ENCODE measurements at places on chromosomes 4 and X.

DNA sequence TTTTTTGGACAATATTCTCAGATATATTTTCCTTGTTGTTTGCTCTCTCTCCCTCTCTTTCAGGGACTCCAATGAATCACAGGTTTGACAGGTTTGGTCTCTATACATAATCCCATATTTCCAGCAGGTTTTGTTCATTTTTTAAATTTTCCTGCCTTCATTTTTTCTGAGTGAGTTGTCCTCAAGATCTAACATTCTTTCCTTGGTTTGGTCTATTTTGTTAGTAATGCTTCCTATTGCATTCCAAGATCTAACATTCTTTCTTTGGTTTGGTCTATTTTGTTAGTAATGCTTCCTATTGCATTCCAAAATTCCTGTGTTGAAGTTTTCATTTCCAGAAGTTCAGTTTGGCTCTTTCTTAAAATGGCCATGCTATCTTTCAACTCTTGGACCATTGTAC, 45.3 kb upstream of the ZMAT1 start:
- DNase-seq: no peak

DNA sequence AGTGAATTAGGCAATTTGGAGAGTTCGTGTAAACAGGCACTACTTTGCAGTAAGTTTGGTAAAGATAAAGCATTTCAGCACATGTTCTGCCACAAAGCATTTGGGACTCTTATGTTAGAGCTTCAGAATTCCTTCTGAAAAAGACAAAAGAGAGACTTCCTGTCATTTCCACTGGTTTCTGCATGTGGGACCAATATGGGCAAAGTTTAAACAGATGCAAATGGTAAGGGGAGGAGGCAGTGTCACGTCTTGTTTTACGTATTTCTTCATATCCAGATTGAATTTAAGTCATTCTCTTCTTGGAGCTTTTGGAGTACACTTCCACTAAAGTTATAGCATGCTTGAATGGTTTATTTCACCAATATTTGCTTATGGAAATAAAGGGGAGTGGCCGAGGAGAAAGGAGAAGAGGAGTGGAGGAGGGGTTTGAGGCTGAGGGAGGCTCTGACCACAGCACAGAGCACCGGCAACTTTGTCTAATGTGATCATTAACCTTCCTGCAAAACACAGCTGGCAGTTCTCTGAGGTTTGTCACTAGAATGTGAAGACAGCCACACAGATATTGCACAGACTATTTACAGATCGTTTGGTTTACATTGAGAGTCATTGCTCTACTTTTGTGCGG, at the start of gene APELA:
APELA (plus strand) TSS at position 479 of the 625 bp plus-strand sequence. CDS start 154 bp downstream, outside the sequence.
- no peak for DNase-seq

DNA sequence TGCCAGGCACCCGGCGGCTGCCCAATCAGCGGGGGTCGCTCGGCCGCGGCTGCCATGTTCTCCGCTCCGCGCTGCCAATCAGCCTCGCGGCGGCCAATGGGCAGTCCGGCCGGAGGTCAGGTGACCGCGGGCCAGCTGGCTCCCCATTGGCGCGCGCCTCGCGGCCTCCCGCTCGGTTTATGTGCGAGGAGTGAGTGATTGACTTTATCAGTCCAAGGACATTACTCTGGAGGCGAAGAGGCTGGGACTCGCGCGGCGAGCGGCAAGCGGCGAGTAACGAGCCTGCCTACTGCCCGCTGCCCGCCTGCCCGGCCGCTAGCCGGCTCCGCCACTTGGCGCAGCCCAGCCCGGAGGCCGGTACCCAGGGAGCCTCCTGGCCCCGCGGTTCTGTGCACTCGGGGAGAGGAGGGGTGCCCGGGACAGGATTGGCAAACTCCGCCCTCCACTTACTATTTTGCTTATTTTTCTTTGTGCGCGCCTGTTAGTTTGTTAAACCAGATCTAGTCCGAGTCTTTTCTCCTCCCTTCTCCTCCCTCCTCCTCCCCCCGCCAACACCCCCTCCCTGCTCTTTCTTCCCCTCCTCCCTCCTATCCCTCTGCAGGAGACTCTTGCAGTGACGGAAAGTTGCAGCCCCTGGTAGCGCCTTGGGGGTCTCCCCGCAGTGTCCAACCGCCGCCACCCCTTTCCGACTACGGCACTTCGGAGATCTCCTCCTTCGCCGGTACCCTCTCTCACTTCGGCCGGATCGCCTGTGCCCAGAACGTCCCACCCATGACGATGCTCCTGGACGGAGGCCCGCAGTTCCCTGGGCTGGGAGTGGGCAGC, at the start of gene ZIC3:
ZIC3 (plus strand) TSS at position 207 of the 825 bp plus-strand sequence; CDS start at position 772, 565 bp downstream.
- peak; percentile 90 for DNase-seq

DNA sequence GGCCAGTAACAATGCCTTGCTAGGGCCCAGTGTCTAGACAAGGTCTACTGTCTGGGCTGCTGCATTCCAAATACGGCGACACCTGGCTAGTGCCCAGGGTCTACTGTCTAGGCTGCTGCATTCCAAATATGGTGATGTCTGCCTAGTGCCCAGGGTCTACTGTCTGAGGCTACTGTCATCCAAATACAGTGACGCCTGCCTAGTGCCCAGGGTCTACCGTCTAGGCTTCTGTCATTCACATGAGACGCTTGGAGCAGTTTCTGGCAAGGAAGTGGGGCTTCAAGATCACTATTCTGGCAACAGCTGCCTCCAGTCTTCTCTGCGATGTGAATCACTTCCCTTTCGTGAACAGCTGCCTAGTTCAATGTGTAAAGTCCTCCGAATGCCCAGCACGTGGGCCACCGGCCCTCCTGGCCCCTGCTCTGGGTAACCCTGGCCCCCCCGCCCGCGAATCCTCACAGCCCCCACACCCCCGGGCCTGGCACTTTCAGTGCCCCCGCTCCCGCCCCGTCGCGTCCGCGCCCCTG, 12.7 kb downstream of the ACOX3 start:
- DNase-seq: no peak

GRCh38 chr4:185004562-185005218, 13.6 kb upstream of the HELT start:
- no peak for DNase-seq

GRCh38 chrX:150486011-150486410, 82.4 kb upstream of the MTM1 start:
- DNase-seq: peak; percentile 66

DNA sequence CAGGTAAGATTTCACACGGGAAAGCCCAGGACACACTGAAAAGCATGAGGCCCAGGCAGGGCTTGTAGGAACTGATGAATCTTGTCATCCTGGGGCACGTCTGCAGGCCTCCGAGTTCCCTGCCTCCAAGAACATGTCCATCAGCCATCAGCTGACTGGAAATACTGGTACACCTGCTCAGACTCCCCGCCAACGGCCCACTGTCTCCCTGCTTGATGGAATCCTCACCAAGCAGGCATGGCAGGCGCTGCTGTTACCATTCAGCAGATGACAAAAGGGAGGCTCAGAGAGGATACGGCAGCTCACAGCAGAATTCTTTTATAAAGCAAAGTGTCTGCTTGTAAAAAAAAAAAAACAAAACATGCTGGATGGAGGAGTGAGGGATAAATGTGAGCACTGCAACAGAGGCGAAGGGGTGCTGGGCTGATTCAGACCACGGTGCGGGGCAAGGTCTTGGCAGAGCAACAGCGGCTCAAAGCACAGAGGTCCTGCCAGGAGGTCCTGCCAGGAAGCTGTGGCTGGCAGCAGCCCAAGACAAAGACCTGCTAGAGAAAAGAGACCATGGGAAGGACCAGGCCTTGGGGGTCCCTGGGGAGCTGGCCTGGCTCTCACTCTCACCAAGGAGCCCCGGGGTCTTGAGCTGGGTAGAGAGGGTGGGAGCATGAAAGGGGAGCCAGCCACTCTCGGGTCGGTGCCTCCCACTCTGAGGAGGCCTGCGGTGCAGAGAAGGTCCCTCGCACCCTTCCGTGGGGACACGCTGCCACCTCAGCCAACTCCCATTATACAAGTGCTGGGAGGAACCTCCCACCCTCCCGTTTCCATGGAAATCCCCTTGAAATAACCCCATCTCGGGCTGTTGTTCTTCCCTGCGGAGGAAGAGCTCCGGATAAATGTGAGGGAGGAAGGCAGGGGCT, 25.6 kb downstream of the PPP2R2C start:
- no peak for DNase-seq

DNA sequence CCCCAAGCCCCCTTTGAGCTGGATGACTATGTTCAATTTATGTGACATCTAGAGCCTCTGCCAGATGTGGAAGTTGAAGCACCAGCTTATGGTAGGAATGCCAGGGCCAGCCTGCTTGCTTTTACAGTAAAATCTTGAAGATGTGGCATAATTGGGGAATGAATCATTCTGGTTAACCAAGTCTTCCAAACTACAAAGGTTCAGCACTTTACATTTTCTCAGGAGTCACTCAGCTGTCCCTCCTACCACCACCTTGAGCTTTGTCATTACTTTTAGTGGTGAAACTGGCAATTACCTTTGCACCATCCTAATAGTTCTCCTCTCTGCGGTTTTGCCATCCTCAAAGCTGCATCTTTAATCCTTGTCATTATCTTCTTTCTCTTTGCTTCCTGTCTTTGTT, 172.2 kb downstream of the HS6ST2 start:
- no peak for DNase-seq

DNA sequence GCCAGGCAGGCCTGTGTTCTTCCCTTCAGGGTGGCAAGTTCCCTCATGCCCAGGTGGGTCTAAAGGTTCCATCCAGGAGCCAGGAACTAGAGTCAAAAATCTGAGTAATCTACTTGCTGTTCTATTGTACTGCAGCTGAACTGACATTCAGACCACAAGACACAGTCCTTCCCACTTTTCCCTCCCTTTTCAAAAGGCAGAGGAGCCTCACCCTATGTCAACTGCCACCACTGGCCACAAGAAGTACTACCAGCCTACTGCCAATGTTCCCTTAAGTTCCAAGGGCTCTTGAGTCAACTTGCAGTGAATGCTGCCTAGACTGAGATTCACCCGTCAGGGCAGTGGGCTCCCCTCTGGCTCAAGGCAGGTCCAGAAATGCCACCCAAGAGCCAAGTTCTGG, 133.5 kb downstream of the FAM47B start:
- no peak for DNase-seq

DNA sequence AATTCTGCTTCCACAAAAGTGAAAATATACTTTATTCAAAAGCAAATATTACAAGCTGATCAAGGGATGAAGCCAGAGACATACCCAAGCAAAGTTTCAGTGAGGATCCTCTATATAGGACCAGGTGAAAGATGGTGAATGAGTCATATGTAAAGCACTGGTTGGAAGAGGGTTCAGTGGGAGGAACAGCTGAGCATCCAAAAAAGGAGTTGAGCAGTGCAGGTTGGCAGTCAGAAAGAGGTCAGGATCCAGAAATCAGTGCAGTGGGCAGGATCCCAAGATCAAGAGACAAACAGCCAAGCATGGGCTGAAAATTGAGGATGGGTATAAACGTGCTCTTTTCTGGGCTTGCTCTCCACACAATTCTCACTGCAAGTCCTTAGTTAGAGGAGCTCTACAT, 30.3 kb downstream of the OTC start:
- DNase-seq: no peak

- DNase-seq: no peak
These were observed 285.5 kb downstream of the PDGFC start for GRCh38 chr4:156686120-156686519.

DNA sequence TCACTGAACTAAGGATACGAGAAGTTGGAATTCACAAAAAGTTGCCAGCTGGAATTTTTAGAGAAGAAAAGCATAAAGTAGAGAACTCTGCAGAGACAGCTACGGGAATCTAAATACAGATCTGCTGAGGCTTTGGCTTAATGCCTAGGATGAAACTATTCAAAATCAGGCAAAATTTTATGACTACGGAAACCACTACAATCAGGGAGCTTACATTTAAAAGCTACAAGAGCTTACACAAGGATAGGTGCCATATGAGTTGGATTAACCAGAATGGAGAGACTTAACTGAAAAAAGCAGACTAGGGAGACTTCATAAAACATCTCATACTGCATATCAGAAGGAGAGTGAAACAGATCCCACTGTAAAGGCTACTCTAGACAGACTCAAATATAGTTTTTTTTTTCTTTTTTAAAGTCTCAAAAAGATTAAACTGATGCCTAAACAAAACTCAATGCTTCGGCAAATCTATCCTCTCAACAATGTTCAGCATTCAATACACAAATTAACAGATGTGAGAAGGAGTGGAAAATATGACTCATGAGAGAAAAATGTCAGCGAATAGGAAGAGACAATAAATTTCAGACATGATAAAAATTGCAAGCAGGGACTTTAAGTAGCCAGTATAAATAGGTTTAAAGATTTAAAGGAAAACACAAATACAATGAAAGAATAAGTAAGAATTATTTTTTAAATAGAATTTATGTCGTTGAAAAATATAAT, 586.1 kb downstream of the FSTL5 start:
- peak; percentile 7 for DNase-seq

GRCh38 chrX:443536-444210, 57.0 kb upstream of the PPP2R3B start:
- no peak for DNase-seq

DNA sequence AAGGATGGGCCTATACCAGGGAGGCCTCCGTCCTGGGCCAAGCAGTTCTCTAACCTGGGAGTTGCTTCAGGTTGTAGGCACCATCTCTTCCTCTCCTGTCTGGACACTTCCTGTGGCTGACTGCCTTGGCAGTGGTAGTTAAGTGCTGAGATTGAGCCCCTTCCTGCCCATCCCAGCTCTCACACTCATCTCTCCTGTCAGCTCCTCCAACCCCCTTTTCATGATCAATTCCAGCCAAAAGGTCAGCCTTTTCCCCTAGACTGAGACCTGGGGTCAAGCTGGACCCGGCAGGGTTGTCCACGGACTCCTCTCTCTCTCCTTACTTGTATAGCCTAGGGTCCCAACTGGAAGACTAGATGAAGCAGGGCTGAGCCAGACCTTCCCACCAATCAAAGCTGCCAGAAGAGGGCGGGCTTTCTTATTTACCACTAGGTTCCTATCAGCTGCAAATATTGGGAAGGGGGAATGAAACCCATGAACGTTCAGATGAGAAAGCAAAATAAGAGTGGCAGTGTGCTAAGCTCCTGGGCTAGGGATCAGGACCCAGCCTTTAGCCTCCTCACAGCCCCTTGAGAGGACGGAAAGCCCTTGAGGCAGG, 34.5 kb downstream of the KDM5C start:
- no peak for DNase-seq

DNA sequence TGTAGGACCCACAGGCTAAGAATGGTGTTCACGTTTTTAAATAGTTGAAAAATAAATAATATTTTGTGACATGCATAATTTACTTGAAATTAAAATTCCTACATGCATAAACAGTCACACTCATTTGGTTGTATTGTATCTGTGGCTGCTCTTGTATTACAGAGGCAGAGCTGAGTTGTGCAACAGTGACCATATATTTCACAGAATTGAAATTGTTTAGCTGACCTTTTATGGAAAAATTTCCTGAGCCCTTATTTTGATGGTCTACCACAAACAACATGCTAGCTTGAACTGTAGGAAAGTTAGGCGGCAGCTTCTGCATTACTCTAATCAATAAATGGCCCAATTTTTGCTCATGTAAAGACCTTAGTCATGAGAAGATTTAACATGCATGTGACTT, 633.4 kb upstream of the AADAT start:
- no peak for DNase-seq

All from HEK293T (cell line).